ENCODE measurements at places on chromosomes 11 and 22. TPM values are rescaled to one million over a fixed set of nuclear protein-coding genes. Genes with fewer than 3 reads are reported as not detected.
A peak's percentile ranks its signal among the peaks of the same experiment; 100 is the strongest.

Gene MICAL3
- total RNA-seq: 11.8 TPM

Gene PGGHG
- 69.0 TPM for total RNA-seq

- DNase-seq: no peak
Observed at GRCh38 chr11:12537778-12538401, 136.3 kb upstream of the TEAD1 start.

GRCh38 chr11:11045156-11045930, 187.5 kb upstream of the ZBED5 start:
- no peak for DNase-seq

DNA sequence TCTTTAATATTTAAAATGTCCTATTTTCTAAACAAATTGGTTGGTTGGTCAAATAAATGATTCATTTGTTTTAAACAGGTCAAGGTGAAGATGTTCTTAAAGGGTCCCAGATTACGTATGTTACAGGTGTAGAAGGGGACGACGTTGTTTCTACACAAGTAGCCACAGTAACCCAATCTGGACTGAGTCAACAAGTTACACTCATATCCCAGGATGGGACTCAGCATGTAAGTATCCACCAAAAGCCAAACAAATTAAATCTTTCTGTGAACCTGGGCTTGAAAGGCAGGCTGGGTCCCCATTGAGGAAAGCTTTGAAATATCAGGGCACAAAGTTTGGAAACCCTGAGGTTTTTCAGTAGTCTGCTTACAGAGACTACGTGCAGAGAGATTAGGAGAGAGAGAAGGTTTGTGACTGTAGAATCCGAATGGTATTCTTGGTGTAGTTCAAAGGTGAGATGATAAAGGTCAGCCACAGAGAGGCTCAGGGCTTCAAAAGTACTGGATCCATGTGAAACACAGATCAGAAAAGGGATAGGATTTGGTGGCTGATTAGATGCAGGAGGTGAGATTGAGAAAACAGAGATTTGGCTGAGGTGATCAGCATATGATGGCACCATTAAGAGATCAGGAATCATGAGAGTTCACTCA, 51.7 kb downstream of the ZNF143 start:
- no peak for DNase-seq

Gene TCN1
- not detected for total RNA-seq

- DNase-seq: peak; percentile 35
Observed at GRCh38 chr11:72832301-72833082, 18.3 kb downstream of the ATG16L2 start.

GRCh38 chr11:130103296-130103814, 33.7 kb downstream of the APLP2 start:
- DNase-seq: no peak

GRCh38 chr22:49951000-49951677, 9.4 kb upstream of the PIM3 start:
- DNase-seq: peak; percentile 84

DNA sequence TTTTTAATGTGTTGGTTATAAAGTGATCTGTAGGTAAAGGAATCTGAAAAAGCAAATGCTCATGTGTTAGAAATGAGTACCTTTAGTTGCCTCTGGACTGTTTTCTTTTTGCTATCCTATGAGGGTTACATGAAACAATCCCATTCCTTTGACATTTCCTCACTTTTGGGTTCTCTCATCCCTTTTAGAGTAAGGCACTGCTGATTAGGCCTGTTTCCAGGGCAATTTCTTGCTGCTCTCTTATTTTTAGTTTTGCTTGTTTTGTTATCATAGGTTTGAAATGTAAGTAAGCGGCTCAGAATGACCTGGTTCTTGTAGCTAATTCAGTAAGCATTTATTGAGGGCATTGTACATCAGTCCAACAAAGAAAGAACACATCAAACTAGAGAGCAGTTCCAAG, 138.9 kb downstream of the DDX10 start:
- DNase-seq: no peak

GRCh38 chr22:27310966-27311697, 490.4 kb downstream of the MN1 start:
- DNase-seq: peak; percentile 54

Gene MMP7
- total RNA-seq: not detected

- no peak for DNase-seq
Observed at GRCh38 chr11:121586750-121587149, 134.0 kb upstream of the SORL1-AS1 start.

DNA sequence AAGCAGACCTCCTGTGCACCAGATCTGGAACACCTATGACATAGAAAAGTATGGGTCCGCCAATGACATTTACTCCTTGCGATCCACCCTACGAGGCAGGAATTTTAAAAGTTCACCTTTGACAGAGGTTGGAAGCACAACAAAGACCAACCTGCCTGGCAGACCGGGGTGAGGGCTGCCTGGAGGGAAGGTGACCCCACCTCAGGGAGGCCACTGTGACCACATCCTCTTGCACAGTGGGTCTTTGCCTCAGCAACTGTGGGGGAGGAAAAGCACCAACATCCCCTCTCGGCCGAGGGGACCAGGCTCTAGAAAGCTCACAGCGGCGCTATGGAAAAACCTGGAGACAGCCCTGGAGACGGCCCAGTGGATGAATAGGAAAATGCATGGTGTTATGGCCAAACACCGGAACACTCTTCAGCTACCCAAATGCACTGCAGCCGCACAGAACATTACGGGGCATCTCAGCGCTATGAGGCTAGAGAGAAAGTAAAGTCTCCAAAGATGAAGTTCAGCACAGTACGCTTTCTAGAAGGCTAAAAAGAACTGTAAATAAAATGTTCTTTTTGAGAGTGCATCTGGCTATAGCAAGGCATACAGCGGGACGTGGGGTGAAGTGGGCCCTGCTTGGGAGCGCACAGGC, 1.8 kb upstream of the SHISAL1 start:
- DNase-seq: peak; percentile 82

Gene TBX1
- 6.2 TPM for total RNA-seq

Gene C11orf86
- total RNA-seq: 0.26 TPM

DNA sequence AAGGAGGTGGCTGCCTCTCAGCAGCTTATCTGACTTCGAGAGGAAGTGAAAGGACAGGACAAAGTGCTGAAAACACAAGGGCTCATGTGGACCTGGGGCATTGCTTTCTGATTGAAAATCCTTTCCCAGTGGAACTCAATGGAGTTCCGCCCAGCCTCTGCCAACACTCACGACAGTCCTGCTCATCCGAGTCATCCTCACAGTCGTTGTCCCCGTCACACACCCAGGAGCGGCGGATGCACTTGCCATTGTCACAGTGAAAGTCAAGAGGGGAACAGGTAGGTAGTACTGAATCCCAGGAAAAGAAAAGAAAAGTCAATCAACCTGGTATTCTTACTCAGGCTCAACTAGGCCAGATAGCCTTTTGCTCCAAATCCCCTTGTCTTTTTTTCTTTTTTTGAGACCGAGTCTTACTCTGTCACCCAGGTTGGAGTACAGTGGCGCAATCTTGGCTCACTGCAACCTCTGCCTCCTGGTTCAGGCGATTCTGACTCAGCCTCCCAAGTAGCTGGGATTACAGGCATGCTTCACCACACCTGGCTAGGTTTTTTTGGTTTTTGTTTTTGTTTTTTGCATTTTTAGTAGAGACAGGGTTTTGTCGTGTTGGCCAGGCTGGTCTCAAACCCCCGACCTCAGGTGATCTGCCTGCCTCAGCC, 18.1 kb downstream of the LRP4 start:
- DNase-seq: no peak

GRCh38 chr11:46444305-46444704, 52.7 kb upstream of the CHRM4 start:
- DNase-seq: no peak

- DNase-seq: no peak
Observed at GRCh38 chr11:69365558-69365957, 71.6 kb downstream of the MYEOV start.

Gene SAA4
- total RNA-seq: not detected

GRCh38 chr22:20587206-20587958, 80.0 kb downstream of the MED15 start:
- no peak for DNase-seq

DNA sequence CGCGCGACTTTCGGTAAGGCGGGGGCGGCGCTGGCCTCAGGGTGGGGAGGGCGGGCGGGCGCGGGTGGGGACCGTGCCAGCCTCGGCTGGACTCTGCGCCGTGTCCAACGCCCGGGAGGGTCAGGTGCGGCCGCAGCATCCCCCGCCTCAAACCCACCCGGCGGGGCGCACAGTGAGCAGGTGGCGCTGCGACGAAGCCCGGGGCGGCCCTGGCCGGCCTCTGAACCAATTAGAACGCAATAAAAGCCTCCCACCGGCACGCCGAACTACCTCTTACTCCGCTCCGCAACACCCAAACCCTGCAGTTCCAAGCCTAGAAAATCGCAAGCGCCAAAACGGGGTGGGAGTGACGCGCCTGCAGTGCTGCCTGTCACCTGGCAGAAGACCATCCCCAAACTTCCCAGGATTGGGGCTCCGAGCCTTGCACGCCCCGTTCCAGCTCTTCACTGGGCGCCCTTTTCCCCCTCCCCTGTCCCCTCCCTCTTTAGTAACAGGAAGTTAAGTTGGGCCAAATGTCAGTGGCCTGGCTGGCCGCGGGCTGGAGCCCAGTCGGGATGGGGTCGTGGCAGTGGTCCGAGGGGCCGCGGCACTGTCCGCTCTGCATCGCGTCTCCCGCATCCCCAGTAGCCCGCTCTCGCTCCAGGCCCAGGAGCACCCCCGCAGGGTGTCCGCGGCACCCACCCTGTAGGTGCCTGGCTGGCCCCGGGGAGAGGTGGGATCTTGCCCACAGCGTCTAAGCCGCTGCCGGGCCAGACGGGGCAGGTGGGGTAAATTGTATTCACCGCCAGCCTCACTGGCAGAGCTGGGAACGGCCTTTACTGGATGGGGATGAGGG, 541 bp downstream of the MICAL2 start:
- DNase-seq: peak; percentile 73

DNA sequence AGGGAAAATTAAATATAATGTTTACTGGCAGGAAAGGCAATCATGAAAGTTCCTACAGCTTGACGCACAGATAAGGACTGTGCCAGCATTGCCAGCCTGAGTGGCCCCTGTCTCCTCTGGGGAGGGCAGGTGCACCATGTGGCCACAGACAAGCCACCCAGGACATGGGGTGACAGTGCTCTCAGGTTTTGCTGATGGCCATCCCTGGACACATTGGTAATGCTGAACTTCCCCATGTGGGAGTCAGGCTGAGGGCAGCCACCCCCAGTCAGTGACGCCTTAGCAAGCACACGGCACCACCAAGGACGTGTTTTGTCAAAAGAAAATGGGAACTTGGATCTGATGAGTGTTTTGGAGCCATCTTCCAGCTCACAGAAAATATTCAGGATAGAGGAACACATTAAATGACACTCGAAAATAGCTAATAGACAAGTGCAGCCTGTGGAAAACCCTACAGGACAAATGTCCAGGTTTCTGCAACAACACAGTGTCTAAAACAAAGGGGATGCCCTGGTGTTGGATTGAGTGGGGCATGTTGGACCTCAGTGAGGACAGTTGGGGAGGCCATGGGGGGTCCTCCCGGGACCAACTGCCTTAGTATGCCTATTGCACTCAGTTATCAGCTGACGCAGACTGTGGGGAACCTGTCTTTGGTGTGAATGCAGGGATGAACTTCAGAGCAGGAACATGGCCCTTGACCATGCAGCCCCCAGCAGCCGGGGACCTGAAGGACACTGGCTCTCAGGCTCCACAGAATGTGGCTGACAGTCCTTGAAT, 1450.5 kb downstream of the BRD1 start:
- no peak for DNase-seq

Gene FOLR1
- 1.3 TPM for total RNA-seq

DNA sequence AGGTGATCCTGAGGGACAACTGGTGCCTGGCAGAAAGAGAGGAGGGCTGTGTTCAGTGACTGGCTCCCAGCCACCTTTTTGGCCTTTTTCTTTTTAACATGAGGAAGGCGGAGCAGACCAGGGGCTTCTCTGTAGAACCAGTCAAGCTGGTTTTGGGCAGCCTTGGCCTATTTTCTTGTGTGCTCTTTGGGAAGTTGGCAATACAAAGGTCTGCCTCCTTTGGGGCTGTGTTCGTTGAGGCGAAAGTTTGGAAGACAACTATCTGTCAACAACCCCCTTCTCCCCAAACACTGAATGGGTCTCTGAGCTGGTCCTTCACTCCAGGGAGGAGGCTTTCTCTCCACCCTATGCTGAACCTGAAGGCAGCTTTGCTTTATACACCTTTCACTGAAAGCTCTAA, 8.5 kb downstream of the MARK2 start:
- DNase-seq: no peak

DNA sequence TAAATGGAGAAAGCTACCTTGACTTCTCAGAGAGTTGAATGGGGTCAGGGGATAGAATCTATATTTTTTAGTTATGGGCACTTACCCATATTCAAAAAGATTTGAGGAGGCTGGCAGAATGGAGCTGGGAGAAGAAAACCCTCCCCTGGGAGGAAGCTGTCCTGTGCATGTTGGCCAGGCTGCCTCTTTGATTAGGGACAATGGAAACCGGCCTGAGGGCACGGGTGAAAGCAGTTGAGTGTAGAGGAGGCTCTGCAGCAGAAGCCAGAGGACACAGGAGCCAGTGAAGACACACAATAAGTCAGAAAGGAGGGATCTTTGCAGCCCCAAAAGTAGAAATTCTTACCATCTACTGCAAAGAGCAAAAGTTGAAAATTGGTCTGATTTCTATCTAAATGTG, 66.6 kb upstream of the B3GAT1 start:
- DNase-seq: no peak

Gene GGT1
- total RNA-seq: 24.6 TPM
